ENCODE measurements at places on chromosomes 4 and X.

GRCh38 chrX:31590581-31591114 is 518.8 kb upstream of the FTHL17 start:
- no peak for DNase-seq

GRCh38 chrX:132292793-132293192 is 73.5 kb upstream of the RAP2C start:
- DNase-seq, result no peak

DNA sequence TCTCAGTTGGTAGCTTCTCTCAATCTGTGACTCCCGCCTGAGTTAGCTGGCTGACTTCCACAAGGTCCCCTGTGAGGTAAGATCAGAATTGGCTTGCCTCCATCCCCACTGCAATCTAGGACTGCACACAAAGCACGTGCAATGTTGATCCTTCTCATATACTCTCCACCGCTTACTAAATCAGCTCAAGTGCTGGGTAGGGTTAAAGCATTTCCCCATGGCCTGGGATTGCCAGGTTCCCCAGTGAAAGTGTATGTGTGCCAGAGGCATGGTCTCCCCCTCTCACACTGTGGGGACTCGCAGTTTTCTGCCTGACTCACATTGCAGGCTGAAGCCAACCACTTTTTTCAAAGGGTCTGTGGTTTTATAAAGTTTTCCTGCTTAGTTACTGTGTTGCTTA is 886.9 kb downstream of the FAM133A start:
- no peak for DNase-seq

GRCh38 chr4:41219421-41219950 is 5.1 kb upstream of the APBB2 start:
- DNase-seq, result no peak

GRCh38 chrX:121455890-121456289 is 408.5 kb downstream of the GLUD2 start:
- DNase-seq, result no peak

DNA sequence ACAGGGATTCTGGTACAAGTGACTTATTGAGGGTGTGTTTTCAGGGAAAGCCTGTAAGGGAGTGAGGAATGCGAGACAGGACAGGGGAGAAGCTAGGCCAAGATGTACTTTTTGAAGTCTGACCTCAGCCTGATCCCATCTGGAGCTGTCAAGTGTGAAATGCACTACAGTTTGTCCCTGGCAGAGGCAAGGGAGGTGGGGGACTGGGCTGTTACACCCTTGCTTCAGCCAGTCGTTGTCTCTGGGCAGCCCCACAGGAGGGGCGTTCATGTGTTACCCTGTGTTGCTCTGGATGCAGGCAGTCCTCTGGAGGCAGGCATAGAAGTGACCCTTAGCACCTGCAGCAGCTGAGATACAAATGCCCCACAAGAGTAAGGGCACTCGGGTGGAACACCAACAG is 25.8 kb downstream of the PPEF1 start:
- no peak for DNase-seq

- no peak for DNase-seq
Observed at GRCh38 chr4:76300012-76300411, 6.5 kb upstream of the STBD1 start.

- DNase-seq, result no peak
Observed at GRCh38 chr4:15413010-15413622, 14.7 kb upstream of the C1QTNF7 start.

DNA sequence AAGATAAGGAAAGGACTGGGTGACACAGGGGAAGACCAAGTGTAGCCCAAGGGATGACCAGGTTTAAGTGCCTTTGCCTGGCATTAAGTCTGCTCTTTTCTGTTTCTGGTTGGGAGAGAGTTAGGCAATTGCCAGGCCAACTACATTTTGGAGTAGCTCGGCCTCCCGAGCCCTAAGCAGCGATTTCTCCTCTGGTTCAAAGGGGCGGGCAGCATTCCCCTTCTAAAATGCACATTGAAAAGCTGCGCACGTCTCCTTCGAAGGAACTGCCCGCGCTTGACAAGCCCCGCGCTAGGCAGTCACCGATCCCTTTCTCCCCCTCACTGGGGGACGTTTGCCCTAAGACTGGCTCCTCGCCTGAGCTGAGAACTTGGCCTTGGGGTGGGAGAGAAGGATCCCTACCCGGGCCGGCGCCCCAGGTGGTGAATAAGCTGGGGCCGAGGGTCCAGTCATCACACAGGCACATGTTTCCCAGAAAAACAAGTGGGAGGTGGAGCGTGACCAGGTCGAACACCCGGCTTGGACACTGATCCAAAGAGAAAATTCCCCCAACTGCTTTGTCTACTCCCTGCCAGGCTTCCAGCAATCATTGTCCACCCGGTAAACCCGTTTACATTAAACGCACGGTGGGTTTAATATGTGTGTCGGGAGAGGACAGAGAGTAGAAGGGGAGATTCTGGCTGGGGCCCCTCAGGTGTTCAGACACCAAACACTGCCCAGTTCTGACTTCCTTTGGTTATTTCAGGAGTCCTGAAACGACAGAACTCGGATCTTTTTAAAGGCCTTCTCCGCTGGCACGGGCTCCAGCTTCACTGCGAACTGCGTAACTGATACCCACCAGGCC is 4.0 kb downstream of the ARX start:
- DNase-seq, result no peak

GRCh38 chr4:96352051-96352517 is 512.2 kb downstream of the PDHA2 start:
- DNase-seq, result no peak

- no peak for DNase-seq
Observed at GRCh38 chr4:78529569-78530209, 21.9 kb upstream of the ANXA3 start.

DNA sequence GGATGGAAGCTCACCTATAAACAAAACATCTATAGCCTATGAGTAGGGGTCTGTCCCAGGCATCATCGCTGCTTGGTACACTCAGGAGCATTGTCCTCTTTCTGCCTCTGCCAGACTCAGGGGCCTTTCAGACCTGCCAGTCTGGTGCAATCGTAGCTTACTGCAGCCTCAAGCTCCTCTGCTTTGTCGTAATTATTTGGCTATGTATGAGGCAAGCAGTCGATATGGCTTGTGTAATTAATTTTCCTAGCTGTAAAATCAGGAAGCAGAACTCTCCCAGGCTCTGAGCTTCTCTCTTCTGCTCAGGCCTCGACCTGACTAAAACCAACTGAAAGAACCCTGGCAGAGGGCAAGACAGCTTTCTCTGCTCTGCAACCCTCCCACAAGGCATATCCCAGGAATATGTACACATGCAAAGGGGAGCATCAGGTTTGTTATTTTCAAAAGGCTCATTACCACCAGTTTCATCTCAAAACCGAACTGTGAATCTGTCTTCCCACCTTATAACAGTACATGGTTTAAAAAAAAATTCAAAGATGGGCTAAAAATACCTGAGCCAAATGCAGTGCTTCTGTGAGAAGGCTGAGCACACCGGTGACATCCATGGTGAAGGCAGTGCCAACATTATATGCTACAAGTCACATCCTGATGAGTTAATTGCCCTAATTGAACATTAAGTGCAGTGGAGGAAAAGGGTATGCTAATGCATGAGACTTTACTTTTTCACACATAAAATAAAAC is 309.2 kb upstream of the EMCN start:
- DNase-seq, result no peak

- DNase-seq, result no peak
Observed at GRCh38 chr4:100422894-100423293, 94.9 kb downstream of the EMCN start.

GRCh38 chr4:42101446-42101975 is 50.9 kb downstream of the BEND4 start:
- DNase-seq, result no peak

- no peak for DNase-seq
Observed at GRCh38 chrX:38627683-38628082, 66.3 kb downstream of the TSPAN7 start.

DNA sequence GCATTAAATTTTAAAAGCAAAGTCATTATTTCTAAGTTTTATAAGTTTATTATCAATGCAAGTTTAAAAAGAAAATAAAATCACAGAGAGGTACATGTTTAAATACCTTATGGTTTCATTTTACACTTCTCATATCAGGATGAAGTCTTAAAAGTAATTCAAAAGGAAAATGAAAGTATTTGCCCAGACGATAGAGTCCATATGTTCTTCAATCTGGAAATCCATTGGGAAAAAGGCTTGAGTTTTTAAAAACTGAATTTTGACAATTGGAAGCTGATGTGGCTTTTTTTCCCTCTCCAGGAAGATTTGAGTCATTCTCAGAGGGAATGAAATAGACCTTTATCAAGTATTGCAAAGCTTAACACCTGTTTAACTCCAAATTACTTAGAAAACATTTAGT is 37.1 kb downstream of the MAB21L2 start:
- no peak for DNase-seq

- no peak for DNase-seq
Observed at GRCh38 chr4:53916431-53916889, 147.9 kb downstream of the CHIC2 start.

- no peak for DNase-seq
Observed at GRCh38 chr4:11376571-11376970, 52.1 kb downstream of the HS3ST1 start.

DNA sequence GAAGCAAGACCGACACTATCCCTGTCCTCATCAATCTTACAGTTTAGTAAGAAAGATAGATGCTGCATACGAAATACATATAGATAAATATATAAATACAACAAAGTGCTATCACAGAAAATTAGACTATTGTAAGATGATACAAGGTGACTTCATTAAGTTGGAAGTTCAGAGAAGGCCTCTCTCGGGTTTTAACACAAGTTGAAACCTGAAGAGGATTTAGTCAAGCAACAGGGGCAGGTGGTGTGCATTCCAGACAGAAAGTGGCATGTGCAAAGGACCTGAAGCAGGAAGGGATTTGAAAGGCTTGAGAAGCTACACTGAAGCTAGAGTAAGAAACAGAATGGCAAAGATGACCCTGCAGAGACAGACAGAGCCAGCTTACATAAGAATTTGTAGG is 36.5 kb downstream of the USP46 start:
- DNase-seq, result no peak

DNA sequence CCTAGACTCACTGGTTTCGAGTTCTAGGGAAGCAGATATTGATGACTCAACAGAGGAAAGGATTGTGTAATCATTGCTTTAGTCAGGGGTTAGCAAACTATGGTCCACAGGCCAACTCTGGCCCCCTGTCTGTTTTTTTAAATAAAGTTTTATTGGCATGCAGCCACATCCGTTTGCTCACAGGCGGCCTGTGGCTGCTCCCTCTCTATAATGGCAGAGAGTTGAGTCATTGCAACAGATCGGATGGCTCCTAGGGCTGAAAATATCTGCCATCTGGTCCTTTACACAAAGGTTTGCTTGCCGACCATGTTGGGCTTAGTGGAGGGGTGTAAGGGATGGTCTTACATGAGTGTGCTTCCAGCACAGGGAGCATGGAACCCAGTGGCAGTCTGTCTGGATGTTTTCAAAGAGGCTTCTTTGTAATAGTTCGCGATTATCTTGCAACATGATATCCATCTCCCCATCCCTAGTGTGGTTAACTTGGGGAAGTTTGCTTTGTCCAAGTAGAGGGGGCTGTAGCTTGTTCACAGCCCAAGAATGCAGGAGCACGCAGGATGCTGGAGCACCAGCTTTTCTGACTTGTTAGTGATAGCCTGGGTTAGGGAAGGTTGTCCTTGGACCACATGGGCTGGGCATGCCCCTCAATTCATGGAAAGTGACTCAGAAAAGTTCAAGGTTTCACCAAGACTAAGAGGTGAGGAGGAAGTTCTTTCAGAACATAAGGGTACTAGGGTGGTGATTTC is 59.3 kb upstream of the CLDN34 start:
- DNase-seq, result no peak

- DNase-seq, result no peak
Observed at GRCh38 chr4:2247128-2248043, 5.5 kb upstream of the HAUS3 start.

GRCh38 chrX:134569306-134569705 is 89.0 kb downstream of the PLAC1 start:
- DNase-seq, result no peak

- no peak for DNase-seq
Observed at GRCh38 chr4:11312389-11312788, 116.3 kb downstream of the HS3ST1 start.

- no peak for DNase-seq
Observed at GRCh38 chr4:122700178-122700725, 32.3 kb upstream of the BBS12 start.

DNA sequence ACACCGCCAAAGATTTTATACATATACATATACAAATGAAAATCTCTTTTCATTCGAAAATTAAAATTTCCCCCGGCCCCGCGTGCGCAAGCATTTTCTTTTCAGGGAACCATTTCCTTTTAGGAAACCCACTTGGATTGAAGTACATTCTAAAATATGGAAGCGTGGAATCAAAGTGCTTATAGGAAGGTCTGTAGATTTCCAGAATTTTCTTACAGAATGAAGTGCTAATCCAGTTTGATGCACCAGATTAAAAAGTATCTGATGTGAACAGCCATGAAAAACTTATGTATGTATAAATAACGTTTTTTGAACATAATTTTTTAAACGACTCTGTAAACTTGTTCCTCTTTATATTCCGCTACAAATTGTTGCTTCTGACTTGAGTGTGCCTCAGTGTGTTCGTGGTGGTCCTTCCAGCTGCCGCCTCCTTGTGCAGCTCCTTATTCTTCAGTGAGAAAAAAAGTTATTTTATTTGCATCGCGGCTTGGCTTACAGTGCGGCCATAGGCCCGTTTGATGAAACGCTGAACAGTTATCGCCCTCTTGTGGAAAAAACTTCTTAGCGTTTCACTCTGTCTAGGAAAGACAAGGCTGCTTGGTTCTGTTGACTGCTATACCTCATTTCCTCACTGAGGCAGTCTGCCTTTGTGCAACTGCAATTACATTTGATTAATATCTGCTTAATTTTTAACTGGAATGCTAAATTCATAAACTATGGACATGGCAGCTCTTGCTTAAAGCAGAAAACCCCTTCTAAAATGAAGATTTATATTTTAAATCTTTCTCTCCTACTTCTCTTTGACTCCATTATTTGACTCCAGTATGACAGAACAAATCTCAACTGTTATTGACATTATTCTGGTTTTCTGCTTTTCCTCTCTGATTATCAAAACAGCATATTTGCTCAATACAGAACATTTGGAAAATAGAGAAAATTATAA is 4.7 kb upstream of the NKX6-1 start:
- DNase-seq, result no peak

GRCh38 chrX:138765051-138765450 is 53.5 kb upstream of the FGF13 start:
- no peak for DNase-seq

GRCh38 chr4:46844325-46844917 is 64.6 kb downstream of the COX7B2 start:
- no peak for DNase-seq

GRCh38 chrX:100911731-100912130 is 17.0 kb downstream of the XKRX start:
- no peak for DNase-seq

GRCh38 chrX:133921764-133922389 is 63.5 kb downstream of the GPC3 start:
- DNase-seq, result no peak

DNA sequence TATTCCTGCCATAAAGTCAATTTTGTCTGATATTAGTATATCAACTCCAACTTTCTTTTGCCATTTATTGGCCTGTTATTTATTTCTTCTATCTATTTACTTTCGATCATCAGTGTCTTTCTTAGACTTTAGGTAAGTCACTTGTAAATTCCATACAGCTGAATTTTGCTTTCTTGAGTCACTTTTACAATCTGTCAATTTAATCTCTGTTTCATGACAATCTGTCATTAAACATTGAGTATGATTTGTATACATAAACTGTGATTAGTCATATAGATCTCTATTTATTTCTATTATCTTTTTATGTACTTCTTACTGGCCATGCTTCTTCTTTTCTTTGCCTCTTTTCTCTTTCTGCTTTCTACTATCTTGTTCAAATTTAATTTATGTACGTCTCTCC is 160.1 kb downstream of the TMA16 start:
- DNase-seq, result no peak

Measured in activated CD8-positive, alpha-beta memory T cell treated with anti-CD3 and anti-CD28 coated beads for 1 hour (primary cell).